B cell (primary cell): ENCODE measurements at places on chromosomes 1 and 21. TPM values are rescaled to one million over a fixed set of nuclear protein-coding genes. Genes with fewer than 3 reads are reported as not detected.

- no peak for DNase-seq
Observed at GRCh38 chr1:117618450-117619122, 12.7 kb downstream of the TENT5C start.

GRCh38 chr1:27658951-27659496 is 13.0 kb downstream of the IFI6 start:
- DNase-seq: no peak

- peak; percentile 11 for DNase-seq
Observed at GRCh38 chr1:32894681-32895080, 6.5 kb downstream of the TMEM54 start.

DNA sequence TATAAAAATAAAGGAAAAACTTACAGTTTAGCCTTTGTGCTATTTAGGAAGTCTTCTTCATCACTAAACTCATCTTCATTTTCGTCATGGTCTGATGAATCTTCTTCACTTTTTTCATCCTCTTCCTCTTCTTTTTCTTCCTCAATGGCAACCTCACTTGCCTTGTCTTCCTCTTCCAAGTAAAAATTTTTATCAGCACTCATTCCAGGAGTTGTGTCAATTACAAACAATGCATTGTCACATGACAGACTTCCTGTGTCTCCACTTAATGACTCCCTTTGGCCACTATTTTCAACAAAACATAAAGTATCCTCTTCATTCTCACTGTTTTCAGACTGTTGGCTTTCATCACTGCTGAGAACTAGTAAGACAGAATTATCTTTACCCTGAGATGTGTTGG is 2.8 kb downstream of the DNTTIP2 start:
- DNase-seq: no peak

GRCh38 chr1:68168545-68169171 is 63.7 kb downstream of the WLS start:
- no peak for DNase-seq

DNA sequence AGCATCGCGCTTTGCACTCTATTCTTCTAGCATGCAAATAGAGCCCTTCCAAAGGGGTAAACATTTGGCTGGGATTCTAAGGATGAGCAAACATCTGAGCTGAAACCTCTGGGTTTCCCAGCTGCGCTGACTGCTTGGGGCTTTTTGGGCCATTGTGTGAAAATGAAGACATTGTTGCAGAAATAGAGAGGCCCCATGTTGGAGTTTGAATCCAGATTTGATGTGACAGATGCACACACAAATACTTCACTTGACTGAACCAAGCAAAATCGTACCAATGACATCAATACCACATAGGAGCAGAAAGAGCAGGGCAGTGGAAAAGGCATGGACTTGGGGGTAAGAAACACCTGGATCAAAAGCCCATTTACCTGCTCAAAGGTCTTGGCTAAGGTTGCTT is 144.6 kb upstream of the HMGB4 start:
- DNase-seq: no peak

- no peak for DNase-seq
Observed at GRCh38 chr1:51247022-51247421, 10.9 kb downstream of the RNF11 start.

DNA sequence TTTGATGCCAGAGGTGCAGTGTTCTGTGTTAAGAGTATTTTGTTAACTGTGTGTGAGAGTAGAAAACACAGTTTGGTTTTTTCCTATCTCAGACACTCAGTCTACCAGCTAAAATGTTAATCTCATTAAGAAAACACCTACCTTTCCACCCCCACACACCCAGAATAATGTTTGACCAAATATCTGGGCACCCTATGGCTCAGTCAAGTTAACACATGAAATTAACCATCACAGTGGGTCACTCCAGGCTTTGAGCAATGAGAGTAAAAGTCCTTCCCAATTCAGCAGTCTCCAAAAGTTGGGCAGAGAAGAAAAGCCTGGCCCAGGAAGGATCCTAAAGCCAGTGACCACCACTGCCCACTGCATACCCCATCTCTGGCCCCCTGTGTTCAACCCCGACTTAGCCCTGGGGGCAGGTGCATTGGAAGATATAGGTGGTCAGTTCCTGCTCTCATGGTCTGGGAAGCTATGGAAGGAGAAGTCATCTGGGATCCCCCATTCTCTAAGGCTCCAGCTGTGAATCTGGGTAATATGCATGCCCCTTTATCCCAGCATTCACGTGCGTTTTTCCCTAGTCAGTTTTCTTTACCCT is 50.2 kb upstream of the CSF3R start:
- no peak for DNase-seq

- no peak for DNase-seq
Observed at GRCh38 chr21:33414068-33414467, 10.9 kb downstream of the IFNGR2 start.

GRCh38 chr21:36461918-36462486 is 17.9 kb downstream of the CLDN14 start:
- no peak for DNase-seq

- DNase-seq: no peak
Observed at GRCh38 chr1:229028987-229029878, 241.7 kb upstream of the RAB4A start.

GRCh38 chr1:199742547-199742946 is 285.0 kb upstream of the NR5A2 start:
- no peak for DNase-seq

DNA sequence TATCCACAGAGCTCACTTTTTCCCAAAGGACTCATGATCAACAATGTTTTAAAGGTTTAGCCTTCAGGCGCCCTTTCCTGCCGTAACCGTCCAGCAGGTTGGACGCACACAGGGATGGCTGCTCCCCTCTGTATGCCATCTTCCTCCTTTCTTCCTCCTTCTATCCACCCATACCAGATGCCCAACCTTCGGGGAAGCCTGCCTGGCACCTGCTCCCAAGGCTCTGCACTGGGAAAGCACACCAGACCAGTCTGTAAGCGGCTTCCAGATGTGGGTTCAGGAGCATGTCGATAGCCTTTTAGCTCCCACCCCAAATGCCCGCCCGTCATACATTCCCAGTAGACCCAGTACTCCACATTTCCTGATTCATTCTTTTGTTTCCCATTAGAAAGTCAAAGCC is 52.9 kb downstream of the STUM start:
- no peak for DNase-seq

- DNase-seq: no peak
Observed at GRCh38 chr1:185237661-185238060, 79.4 kb downstream of the IVNS1ABP start.

- no peak for DNase-seq
Observed at GRCh38 chr1:6330410-6330911, 63.1 kb downstream of the ACOT7 start.

The SLC9A1 gene
- total RNA-seq: 18.3 and 22.5 TPM in 2 replicates

The LAD1 gene
- total RNA-seq: 0.10 and 0.19 TPM in 2 replicates

The ABCA4 gene
- total RNA-seq: not detected in 2 replicates

The PTGFR gene
- total RNA-seq: not detected in 2 replicates

The DENND2D gene
- total RNA-seq: 102 and 111 TPM in 2 replicates

The SOD1 gene
- 81.4 and 91.2 TPM in 2 replicates for total RNA-seq

The PDPN gene
- total RNA-seq: 0.27 TPM in 1 of 2 replicates, not detected in the other

The DPT gene
- total RNA-seq: not detected in 2 replicates

The SLC35A3 gene
- total RNA-seq: 30.2 and 31.0 TPM in 2 replicates

The NBPF1 gene
- 64.1 and 66.3 TPM in 2 replicates for total RNA-seq
